Fibroblast of mammary gland (primary cell): ENCODE measurements at places on chromosomes 5 and 9.

- DNase-seq = no peak
Measured at GRCh38 chr9:137428841-137429545, 5.8 kb downstream of the NOXA1 start.

DNA sequence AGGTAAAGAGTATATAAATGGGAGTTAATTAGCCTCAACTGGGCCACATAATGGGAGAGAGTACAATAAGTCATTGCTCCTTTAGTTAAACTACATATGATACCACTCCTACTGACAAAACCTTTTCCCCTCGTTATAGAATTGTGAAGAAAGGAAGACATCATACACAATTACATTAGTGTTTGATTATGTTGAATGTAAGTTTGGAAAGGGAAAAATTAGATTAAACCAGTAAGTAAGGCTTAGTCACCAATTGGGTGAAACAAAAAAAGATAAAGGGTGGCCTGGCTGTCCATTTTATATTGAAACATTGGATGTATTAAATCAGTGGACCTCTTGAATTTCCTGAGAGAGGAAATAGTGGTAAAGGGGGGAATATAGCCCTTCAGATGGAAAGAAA is 464.3 kb upstream of the PAPPA start:
- no peak for DNase-seq

- DNase-seq = no peak
Measured at GRCh38 chr9:131031005-131031641, 22.1 kb downstream of the LAMC3 start.

DNA sequence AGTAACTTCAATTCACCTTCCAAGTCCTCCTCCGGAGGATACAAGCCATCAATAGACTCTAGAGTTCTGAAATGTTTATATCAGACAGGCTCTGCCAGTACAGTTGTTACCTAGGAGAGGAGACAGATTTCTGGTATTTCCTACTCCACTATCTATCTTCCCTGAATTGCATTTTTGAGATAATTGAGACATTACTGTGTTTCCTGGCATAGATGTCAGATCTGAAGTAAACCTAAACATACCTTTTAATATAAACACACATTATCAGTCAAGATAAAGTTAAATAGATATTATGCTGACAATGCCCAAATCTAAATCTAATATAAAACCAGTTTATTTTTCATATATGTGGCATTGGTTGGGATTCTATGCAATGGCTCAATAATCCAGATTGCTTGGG is 8.2 kb upstream of the TYRP1 start:
- no peak for DNase-seq

DNA sequence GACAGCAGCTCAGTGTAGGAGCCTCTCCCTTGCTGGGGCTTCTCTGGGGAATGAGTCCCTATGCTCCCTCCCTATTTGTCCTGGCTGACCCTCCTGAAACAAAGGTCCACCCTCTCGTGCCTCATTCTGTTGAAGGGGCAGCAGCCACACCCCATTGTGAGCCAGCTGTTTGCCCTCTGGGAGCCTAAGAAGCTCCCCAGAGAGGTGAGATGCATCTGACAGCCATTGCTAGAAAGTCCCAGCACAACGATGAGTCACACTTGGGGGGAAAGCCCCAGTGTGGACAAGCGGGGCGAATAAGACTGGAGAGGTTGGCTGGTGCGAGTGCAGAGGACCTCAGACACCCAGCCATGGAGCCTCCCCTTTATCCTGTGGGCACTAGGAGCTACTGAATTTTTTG is 101.4 kb downstream of the PPARGC1B start:
- DNase-seq = peak; percentile 48

- DNase-seq = peak; percentile 19
Measured at GRCh38 chr5:43000111-43000840, 39.8 kb downstream of the ANXA2R start.

GRCh38 chr5:138748630-138749081 is 4.6 kb upstream of the CTNNA1 start:
- DNase-seq = peak; percentile 92

GRCh38 chr5:179858241-179858585 is 404 bp downstream of the MRNIP start:
- no peak for DNase-seq

GRCh38 chr5:112691758-112692157 is 45.9 kb upstream of the APC start:
- peak; percentile 60 for DNase-seq

- no peak for DNase-seq
Measured at GRCh38 chr9:85067792-85068191, 398.3 kb downstream of the NTRK2 start.

- DNase-seq = peak; percentile 98
Measured at GRCh38 chr5:134439210-134439654, 27.6 kb upstream of the CDKN2AIPNL start.

GRCh38 chr9:92159058-92159457 is 43.8 kb upstream of the SPTLC1 start:
- DNase-seq = no peak

GRCh38 chr9:131954299-131954698 is 125.4 kb downstream of the MED27 start:
- no peak for DNase-seq

DNA sequence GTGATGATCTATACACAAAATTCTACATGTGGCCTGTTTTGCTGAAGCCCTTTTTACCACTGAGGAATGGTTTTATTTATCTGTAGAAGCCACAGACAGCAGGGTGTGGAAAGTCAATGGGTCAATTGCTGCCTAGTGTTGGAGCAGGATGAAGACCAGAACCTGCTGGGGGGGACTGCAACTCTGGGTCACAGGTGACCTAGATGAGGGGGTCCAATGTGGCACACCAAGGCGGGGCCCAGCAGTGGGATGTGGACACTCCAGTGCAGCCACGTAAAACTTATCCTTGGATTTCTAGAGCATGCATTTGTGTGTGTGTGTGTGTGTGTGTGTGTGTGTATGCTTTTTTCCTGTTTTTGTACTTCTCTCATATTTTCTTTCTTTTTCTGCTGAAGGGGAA is 147.5 kb upstream of the PHYKPL start:
- no peak for DNase-seq

DNA sequence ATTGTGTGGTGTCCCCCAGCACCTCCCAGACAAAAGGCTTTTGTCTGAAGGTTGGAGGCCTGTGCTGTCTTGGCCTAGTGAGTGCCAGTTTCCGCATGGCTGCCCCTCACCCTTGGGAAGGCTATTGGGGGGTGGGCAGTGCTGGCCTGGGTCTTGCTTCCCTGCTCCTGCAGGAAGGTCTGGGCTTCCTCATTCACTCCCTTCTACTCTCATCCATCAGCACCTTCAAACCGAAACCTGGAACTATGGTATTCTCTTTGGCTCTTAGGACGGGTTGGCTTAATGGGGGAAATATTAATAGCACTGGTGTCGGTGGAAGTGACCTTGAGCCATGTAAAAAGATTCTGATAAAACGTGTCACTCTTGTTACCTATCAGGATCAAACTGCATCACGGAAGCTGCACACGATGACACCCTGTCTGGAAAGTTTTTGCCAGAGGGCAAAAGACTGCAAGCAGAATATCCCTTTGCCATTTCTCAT is 34.0 kb upstream of the GLRX start:
- no peak for DNase-seq

- no peak for DNase-seq
Measured at GRCh38 chr9:83425240-83425639, 113.0 kb downstream of the FRMD3 start.

GRCh38 chr5:97418462-97418861 is 235.4 kb upstream of the RIOK2 start:
- no peak for DNase-seq

GRCh38 chr9:137373611-137373980 is 49.4 kb downstream of the EXD3 start:
- DNase-seq = no peak

DNA sequence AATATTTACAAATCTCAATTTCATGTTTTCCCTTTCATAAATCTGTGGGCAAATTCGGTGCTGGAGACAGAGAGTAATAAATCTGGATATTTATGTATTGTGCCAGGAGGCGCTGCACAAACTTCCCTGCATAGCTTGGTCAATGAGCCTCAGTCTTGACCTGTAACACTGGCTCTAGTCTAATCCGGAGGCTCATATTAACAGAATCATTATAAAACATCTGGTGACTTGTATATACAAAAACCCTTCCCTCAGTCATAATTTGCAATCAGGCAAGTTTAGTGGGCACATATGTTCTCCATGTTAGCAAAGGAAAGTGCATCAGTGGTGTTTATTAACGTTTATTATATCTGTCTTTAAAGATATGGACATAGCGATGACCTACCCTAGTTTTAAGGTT is 104.0 kb upstream of the BNC2 start:
- DNase-seq = no peak

- no peak for DNase-seq
Measured at GRCh38 chr9:120465685-120466407, 114.1 kb downstream of the CDK5RAP2 start.

DNA sequence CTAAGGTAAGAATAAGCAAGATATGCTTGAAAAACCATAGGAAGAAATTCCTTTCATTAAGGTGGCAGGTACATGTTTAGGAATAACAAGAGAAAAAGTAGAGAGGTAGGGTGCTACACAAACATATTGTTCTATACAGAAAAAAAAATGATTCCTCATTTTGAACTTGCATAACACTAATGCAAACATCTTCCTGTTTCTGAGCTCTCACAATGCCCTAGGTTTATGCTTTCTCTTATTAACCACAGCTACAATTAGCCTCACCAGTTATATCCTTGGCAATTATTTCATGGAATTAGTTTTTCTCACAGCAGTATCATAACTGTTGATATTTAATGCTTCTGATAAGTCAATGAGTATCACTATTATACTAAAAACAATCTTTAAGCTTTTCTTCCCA is 20.7 kb downstream of the CEMIP2 start:
- DNase-seq = no peak

DNA sequence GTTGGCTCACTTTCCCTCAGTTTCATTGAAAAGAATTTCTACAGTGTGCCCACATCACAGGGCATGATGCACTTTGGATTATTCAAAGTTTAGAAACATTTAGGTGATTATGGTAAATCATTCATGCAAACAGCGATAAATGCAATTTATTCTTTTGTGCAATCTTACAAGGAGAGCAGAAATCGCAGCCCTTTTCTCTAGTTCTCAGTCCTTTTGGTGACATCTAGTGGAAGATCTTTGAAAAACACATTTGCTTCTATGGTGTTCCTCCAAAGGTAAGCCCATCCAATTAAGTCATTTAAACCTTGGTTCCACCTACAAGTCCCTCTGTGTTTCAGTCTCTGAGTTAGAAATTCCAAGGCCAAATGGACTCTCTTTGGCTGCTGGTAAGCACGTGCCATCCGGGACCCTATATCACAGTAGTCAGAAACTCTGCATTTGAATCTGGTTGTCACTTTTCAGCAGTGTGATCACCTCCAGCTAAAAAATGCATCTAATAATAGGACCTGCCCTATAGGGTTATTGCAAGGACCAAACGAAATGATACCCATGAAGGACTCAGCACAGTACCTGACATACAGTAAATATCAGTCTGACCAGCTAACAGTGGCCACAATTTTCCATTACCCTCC is 66.4 kb downstream of the MACROH2A1 start:
- DNase-seq = peak; percentile 73

DNA sequence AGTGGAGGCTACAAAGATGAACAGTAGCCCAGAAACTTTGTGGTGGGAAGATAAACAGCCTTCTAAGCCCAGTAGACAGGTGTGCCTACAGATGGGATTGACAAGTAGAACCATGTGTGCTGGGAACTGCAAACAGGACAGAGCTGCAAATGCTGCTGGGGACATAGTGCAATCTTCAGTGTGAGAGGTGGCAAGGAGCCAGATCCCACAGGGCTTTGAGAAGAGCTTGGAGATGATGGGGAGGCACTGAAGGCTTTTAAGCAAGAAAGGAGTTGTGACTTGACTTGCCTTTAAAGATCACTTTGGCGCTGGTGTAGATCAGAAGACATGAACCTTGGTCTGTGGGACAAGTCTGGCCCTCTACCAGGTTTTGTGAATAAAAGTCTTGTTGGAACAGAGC is 675.2 kb downstream of the ACTL7B start:
- no peak for DNase-seq

DNA sequence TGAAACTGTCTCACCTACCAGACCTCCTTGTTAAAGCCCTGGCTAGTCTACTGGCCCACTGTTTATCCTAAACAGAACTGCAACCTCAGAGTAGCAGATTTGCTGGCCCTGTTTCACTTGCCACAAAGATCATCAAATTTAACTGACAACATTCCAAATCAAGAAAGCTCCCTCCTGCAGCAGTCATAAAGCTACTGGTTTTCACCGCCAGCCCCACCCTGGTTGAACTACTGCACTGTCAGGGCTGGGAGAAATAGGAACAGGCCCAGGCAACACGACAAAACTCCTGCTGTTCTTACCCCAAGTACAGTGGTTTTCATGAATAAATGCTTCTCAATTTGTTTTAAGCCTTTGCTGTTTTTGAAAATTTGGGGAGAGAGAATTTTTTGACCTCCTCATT is 63.0 kb downstream of the NR6A1 start:
- DNase-seq = no peak

GRCh38 chr5:159301466-159301865 is 28.8 kb downstream of the IL12B start:
- DNase-seq = no peak

- peak; percentile 75 for DNase-seq
Measured at GRCh38 chr5:148179234-148179824, 11.0 kb downstream of the SPINK14 start.

DNA sequence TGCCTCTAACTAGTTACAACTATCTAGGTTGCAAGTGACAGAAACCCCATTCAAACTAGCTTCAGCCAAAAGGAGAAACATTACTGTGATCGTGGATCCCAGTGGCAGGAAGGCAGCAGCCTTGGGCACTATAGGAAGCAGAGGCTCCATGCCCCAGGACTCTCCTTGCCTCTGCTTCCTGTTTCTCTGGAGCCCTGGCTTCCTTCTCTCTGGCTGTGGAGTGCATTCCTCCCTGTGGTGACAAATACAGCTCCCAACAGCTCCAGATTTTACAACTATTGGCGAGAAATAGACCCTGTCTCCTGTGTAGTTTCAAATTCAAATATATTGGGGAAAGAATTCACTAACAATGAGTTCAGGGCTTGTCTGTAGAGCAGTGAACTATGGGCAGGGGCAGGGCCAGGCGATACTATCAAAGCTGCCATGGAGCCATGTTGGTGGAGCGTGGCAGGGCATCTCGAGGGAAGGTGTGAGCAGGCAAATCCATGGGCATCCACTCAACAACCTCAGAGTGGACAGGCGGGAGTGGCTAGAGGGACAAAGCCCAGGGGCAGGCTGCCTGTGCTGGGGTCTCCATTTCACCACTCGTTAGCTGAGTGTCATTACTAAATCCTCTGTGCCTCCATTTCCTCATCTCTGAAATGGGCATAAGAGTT is 189.5 kb downstream of the ERCC6L2 start:
- DNase-seq = no peak

DNA sequence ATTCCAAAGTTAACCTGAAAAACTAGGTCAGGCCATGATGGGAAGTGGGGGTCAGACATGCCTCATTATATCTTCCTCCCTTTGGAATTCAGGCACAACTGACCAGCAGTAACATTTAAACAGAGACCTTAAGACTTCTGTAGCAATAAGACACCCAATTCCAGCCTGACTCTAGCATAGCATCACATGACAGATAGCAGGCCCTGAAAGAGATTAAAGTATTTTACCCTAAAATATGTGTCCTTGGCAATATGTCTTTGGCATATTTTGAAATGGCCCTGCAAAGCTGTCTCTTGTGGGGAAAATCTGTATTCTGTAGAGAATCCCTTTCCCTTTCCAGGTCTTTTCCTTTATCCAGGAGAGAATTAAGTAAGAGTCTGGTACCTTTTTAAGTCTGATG is 34.3 kb downstream of the S1PR3 start:
- DNase-seq = no peak
